Stimulated activated CD8-positive, alpha-beta memory T cell treated with anti-CD3 and anti-CD28 coated beads, Interleukin-7, amount 100 ng/mL, for 1 hour (primary cell): ENCODE measurements at places on chromosomes 12 and 14.

DNA sequence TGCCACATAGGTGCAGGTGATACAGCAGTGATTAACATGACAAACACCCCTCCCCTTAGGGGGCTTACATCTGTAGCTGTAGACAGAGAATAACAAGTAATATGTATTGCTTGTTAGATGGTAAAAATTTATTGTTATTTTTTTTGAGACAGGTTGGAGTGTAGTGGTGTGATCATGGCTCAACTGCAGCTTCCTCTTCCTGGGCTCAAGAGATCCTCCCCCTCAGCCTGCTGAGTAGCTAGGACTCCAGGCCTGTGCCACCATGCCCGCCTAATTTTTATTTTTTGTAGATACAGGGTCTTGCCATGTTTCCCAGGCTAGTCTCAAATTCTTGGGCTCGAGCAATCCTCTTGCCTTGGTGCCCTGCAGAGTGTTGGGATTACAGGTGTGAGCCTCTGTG is 19.8 kb downstream of the DIP2B start:
- DNase-seq: no peak

GRCh38 chr14:68333262-68333661 is 459.6 kb downstream of the ZFP36L1 start:
- DNase-seq: no peak

- no peak for DNase-seq
Measured at GRCh38 chr12:6182279-6182898, 17.8 kb upstream of the CD9 start.

GRCh38 chr12:57749061-57749460 is 3.0 kb downstream of the CDK4 start:
- DNase-seq: no peak

GRCh38 chr14:24366721-24367513 is 1.1 kb upstream of the NFATC4 start:
- no peak for DNase-seq

GRCh38 chr12:124365726-124366430 is 71.0 kb downstream of the RFLNA start:
- DNase-seq: no peak

- DNase-seq: no peak
Measured at GRCh38 chr14:62694075-62694474, 351.2 kb downstream of the KCNH5 start.

DNA sequence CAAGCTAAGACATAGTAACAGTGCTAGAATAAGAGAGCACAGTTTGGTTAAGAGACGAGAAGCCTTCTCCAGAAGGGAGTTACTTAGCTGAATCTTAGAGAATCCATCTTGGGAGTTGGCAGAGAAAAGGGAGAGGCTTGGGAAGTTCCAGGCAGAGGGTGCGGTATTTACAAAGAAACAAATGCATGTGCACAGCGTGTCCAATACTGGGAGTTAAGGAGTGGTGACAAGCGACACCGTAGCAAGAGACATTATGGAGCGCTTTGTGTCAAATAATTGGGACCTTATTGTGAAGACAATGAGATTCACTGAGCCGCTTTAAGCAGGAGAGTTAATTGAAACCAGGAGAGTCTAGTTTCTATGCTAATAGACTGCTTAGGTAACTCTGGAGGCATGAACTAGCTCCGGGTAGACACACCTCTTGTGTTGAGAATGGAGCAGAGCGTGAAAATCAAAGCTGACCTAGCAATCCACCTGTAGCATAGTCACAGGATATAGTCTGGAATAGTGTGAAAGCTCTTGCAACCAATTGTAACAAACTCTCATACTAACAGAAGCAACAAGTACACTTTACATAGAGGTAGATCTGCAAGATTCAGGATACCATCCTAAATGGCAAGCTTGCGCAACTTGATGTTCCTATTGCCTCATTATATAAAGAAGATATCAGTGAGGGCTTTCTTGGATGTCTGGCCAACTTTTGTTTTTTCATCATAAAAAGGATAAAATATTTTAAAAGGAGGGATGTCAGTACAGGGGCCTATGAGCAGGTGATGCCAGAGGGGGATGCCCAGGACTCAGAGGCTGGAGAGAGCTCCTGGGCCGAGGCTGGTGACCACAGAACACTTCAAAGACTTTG is 5.3 kb downstream of the ALDH1L2 start:
- no peak for DNase-seq

DNA sequence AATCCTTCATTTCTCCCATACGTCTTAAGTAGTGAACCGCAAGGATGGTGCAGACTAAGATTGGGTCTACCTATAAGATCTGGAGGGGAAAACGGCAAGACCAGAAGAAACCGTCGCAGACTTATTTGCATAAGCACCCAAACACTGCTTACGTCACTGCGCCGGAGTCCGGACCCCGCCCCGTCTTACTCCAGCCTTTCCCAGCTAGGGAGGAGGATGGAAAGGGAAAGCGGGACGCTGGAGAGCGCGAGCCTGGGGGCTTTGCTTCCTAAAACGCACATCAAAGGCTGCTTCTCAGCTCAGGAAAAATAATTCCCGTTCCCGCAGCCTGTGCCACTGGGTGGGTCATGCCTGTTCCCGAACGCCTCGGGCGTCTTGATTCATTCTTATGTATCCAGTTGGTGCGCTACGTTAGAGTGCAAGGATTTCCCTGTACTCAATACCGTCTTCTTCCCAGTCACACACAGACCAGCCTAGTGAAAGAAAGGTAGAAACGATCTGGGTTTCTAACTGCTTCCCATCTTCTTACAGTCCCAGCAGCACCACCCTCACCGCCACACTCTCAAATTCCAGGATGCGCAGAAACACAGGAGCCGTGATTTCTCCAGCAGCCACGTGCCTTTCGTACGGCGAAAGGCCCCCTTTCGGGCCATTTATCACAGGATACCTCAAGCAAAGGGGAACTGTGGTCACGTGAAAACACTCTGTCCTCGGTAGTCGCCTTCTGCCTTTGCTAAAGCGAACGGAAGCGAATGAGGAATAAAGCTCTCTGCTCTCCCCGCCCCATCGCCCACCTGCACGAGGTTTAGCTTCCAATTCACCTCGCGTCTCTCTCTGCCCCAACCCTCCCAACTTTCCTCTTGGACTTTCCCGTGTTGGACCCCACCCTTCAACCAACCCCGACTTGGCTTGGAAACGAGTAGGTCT is 1.1 kb downstream of the SLC6A15 start:
- DNase-seq: no peak

DNA sequence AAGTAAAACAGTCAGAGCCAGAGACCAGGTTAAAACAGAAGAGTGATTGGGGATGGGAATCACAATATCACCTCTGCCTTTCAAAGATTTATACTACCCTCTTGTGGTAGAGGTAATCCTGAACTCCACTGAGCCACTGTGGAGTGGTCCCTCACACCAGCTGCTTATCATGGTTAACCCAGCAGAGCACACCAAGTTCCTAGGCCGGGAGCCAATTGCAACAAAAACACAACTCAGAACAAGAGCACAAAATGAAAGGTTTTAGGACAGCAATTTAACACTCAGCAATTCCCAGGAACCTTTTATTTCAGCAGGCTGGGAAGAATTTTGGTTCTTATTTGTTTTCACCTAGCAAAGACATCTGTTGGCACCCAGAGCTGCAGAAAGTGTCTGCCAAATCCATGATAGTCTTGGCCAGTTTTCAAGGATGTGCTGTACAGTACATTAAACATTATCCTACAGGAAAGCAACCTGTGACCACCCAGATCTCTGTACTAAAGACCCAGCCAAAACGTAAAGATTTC is 220.5 kb upstream of the ATXN7L3B start:
- no peak for DNase-seq

GRCh38 chr14:100620255-100621100 is 33.3 kb upstream of the BEGAIN start:
- DNase-seq: no peak

DNA sequence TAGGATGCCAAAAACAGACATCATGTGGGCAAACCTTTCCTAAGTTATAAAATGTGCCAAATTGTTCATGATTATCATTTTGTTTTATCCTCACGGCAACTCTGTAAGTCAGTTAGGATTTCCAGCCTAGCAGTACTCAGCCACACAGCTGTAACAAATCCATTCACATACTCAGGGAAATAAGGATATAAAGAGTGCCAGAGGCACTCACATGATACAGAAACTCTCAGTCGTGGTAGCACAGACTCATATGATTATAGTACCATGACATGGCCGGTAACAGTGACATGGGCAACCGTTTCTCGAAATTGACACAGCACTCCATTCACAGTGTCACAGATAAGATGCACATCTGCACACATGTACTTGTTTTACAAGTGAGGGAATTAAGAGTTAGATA is 344.2 kb downstream of the LRIG3 start:
- DNase-seq: no peak

DNA sequence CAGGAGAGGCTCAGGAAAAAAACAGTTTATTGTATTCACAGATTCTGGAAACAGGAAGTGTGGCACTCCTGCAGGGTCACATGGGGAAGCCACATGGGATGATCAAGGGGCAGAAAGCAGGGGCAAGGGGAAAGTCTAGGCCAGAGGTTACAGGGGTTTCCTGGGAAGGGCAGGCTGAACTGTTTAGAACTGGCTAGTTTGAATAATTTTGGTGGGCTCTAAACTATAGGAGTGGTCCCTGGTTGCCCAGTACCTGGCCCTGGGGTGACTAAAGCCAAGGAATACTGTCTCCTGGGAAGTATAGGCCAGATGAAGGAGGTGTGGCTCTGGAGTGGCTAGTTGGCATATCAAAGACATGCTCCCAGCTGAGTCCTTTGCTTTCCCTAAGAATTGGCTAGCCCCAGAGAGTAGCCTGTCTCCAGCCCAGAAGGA is 169.2 kb downstream of the SLC41A2 start:
- DNase-seq: no peak

GRCh38 chr12:123948401-123948795 is 24.2 kb downstream of the CCDC92 start:
- no peak for DNase-seq

DNA sequence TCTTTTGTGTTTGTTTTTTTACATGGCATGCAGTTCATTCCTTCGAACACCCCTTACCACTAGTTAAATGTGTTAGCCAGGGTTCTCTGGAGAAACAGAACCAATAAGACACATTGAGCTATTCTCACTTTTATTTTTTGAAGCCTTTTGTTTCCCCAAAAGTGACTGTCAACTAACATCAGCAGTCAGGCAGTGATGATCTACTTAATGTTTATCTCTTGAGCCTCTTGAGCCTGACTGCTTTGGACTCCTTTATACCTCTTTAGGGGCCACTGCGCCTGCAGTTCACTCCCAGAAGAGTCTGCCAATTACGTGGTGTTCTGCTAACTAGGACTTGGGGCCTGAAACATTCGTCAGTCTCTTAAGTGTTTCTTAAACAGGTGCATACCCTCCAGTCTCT is 163.7 kb upstream of the FLRT2 start:
- DNase-seq: no peak
